ENCODE measurements at places on chromosomes 1 and 21.

- peak; percentile 65 for DNase-seq
Observed at GRCh38 chr1:90724361-90724760, 7.3 kb upstream of the BARHL2 start.

- DNase-seq = no peak
Observed at GRCh38 chr1:30868833-30869435, 39.6 kb downstream of the SDC3 start.

GRCh38 chr1:37893673-37894072 lies 34.3 kb upstream of the MTF1 start:
- DNase-seq = no peak

DNA sequence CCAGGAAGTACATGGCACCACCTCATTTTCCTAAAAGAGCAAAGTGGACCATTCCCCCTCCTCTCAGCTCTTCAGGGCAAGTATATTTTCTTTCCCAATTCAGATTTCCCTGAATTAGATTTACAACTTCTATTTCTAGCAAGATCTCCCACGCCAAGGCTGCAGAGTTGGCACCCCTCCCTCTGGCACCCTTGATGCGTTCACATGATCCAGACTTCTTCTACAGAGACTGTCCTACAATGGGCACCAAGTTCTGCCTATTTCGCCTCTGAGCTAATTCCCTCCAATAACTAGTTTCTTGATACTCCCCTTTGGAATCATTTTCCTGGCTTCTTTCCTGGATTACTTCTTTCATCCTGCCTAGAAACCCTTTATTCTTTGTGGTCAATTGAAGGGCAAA lies 122.0 kb downstream of the CDC7 start:
- DNase-seq = no peak

- no peak for DNase-seq
Observed at GRCh38 chr1:209802117-209802779, 3.7 kb downstream of the IRF6 start.

GRCh38 chr1:27656157-27656893 lies 15.7 kb downstream of the IFI6 start:
- DNase-seq = no peak

GRCh38 chr21:43911015-43911934 lies 46.3 kb downstream of the AGPAT3 start:
- no peak for DNase-seq

- DNase-seq = no peak
Observed at GRCh38 chr21:24428591-24429199, 1178.6 kb downstream of the MRPL39 start.

GRCh38 chr1:3477241-3477995 lies 23.0 kb downstream of the ARHGEF16 start:
- no peak for DNase-seq

DNA sequence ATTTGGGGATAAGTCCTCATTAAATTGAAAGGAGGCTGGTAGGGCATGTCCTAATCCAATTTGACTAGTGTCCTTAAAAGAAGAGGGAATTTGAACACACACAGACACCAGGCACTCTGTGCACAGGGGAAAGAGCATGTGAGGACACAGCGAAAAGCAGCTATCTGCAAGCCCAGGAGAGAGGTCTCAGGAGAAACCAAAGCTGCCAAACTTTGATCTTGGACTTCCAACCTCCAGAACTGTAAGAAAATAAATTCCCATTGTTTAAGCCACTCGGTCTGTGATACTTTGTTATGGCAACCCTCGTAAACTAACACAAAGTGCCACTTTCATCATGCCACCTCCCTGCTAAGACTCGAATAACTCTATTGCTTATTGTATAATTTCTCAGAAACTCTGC lies 13.8 kb downstream of the PLA2G4A start:
- no peak for DNase-seq

DNA sequence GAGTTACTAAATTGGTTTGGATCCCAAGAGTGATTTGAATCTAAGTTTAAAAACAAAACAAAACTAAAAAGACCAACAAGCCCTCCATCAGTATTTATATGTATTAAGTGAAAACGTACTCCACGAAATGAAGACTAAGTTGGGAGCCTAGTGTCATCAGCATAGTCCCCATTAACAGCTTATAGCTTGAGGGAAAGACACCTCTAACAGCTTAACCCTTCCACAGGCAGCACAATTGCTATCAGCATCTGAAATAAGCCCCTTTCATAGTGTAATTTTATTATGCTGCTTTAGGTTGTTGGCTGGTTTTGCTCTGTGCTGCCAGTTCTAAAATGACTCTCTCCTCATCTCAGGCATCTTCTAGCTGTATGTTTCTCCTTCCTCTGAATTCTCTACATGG lies 25.8 kb upstream of the ST6GALNAC5 start:
- no peak for DNase-seq

GRCh38 chr1:117586747-117587498 lies 18.9 kb upstream of the TENT5C start:
- DNase-seq = no peak

GRCh38 chr1:101960142-101960541 lies 36.6 kb downstream of the OLFM3 start:
- DNase-seq = peak; percentile 20
